ENCODE measurements at places on chromosomes 5 and 9.

DNA sequence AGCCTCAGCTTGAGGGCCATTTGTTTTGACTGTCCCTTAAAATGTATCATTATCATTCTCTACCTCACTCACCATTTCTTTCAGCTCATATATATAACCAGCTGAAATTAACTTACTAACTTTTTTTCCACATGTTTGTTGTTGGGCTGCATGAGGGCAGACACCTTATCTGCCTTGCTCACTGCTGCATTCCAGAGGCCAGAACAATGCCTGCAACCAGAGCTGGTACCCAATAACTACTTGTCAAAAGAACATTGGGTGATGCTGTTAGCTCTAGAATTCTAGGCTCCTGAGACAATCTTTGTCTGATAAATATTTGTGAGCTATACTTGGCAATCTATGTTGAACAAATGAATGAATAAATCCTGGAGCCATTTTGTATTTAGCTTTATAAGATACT, 68.3 kb downstream of the HTR4 start:
- no peak for DNase-seq

- no peak for DNase-seq
Measured at GRCh38 chr9:37026113-37026930, 7.7 kb downstream of the PAX5 start.

GRCh38 chr9:129278391-129279237, 100.6 kb upstream of the IER5L start:
- no peak for DNase-seq

GRCh38 chr9:21551401-21551800, 69.3 kb upstream of the IFNE start:
- no peak for DNase-seq

- no peak for DNase-seq
Measured at GRCh38 chr5:72412283-72413055, 92.3 kb downstream of the PTCD2 start.

DNA sequence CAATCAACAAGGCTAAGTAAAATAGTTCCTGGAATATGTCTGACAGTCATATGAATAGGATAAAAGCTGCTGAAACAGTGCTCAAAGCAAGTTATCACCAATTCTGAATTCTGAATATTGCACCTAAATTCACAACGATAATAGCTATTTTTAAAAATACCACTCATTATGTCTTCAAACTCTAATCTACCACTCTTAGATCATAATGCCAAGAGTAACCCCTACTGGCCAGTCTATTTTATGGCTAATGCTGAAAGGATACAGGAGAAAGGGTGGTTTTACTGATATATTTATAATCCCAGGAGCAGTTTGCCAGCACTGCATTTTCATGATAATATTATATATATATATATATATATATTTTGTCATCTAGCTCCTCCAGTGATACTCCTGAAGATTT, 232.8 kb downstream of the PDE4D start:
- no peak for DNase-seq

- DNase-seq: no peak
Measured at GRCh38 chr5:6264394-6264793, 114.0 kb downstream of the MED10 start.

DNA sequence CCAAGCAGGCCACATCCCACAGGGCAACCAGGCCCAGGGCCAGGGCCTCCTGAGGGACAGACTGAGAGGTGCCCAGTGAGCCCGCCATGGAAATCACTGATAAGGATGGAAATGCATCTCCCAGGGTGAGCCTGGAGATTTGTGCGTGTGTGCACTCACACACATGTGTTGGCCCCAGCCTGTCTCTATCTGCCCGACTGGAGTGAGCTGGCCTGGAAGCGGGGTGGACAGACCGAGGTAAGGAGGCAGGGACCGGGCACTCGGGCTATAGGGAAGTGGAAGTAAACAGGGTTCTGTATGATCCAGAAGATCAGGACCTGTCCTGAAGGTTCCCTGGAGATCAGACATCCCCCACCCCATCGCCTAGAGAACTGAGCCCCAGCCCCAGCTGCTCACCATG, 17.4 kb downstream of the GFI1B start:
- DNase-seq: no peak

DNA sequence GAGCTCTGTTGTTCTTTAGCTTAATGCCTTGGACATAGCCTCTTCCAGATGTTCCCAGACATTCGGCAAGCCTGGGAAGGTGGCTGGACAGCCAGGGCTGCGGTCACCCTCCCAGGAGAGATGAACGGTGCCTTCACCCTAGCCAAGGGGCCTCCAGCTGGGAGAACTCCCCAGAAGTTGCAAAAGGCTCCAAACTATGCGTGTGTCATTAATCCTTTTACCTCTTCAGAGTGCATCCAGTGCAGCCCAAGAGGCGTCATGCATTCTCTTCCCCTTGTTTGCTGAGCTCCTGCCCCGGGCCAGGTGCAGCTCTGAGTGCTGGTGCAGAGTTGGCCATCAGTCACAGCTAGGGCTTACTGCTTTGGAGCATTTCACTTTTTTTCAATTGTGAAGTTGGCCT, 22.8 kb downstream of the HMCN2 start:
- no peak for DNase-seq

- no peak for DNase-seq
Measured at GRCh38 chr5:52119768-52120167, 667.9 kb upstream of the ITGA1 start.

DNA sequence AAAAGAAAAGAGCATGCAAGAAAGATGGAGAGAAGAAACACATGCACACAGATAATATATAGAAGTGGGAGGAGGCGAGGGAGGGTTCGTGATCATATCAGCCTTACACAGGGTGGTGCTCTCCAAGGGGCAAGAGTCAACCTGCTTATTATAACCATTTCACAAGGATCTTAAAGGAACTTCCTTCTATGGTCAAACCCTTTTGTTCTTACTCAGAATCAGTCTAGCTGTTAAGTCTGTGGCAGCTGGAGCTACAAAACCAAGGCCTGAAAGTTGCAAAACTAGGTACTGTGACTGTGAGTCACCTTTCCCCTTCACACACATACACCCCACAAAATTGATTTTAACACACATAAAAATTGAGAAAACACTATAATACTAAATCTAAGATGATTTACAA, 18.5 kb upstream of the ERMP1 start:
- no peak for DNase-seq

DNA sequence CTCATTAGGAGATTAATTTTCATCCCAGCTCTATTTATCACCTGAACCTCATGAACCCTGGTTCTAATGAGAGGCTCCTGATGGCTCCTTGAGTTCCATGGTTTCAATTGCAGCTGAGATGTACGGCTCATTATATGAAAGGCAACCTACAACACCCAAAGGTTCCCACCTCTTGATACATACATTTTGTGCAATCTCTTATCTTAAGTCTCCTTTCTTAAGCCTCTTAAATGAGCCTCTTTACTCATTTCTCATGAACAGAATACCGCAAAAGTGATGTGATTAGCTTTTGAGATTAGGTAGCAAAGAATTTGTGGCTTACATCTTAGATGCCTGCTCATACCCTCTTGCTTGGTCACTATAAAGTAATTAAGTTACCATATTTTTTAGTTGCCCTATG, 1964.0 kb upstream of the CDH6 start:
- no peak for DNase-seq

DNA sequence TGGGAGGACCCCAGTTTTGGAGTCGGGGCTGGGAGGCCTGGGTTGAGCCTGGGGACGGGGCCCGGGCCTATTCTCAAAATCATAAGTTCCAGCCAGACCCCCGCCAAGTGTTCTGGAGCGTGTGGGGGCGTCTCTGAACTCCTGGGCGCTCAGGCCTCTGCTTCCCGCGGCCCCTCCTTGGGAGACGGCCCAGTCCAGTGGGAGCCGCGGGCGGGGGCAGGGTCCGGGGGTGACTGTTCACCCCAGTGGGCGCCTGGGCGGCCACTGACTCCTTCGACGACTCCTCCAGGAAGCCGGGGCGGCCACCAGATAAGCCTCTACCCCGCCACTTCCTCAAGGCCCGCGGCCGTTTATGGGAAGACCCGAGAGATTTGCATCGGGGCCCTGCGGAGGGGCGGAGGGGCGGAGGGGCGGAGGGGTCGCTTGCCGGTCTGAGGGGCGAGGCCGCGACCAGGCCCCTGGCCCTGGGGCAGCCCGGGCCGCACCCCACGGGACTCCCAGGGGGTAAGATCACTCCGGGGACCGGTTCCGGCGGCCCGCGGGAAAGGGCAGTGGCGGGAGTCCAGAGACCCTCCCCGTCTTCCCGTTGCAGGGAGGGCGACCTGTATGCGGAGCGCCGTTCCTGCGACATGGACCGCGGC, 655 bp downstream of the TOR4A start:
- DNase-seq: no peak

DNA sequence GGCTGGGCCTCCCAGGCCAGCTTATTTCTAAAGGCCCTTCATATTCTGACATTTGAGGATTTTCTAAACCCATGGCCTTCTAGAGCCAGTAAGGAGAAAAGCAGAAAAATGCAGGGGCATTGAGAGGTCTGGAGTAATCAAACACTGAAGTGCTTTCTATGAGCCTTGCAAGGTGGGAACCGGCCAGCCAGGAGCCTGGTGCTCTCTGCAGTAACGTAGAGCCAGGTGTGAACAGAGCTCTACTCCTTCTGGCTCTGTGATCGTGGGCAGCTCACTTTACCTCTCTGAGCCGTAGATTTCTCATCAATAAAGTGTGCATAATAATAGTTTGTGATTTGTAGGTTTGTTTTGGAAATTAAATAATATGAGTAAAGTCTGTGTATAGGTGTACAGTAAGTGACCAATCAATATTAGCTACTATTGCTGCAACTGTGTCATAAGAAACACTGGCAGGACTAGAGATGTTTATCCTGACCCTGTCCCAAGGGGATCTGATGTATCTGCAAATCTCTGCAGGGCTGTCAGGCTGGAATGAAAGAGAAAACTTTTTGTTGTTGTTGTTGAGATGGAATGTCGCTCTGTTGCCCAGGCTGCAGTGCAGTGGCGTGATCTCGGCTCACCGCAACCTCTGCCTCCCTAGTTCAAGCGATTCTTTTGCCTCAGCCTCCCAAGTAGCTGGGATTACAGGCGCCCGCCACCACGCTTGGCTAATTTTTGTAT, 2.7 kb downstream of the SYNPO start:
- no peak for DNase-seq

DNA sequence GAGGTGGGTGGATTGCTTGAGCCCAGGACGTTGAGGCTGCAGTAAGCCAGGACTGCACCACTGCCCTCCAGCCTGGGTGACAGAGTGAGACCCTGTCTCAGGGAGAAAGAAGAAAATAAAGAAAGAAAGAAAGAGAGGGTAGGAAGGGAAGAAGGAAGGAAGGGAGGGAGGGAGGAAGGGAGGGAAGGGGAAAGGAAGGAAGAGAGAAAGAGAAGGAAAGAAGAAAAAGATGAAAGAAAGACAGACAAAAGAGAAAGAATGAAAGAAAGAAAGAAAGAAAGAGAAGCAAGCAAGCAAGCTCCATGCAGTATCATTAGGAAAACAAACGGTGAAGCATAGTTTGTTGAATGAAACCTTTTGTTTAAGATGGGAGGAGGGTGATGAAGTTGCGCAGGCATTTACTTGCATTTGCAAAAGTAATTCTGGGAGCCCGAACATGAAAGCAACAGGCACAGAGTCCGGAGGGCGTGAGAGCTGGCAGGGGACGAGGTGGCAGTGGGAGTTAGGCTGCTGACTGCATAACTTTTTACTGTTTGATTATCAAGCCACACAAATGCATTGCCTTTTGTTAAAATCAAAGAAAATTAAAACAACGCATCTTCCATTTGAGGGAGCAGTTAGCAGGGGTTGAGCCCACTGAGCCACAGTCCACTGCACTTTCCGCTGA, 26.0 kb upstream of the CEP72 start:
- no peak for DNase-seq

DNA sequence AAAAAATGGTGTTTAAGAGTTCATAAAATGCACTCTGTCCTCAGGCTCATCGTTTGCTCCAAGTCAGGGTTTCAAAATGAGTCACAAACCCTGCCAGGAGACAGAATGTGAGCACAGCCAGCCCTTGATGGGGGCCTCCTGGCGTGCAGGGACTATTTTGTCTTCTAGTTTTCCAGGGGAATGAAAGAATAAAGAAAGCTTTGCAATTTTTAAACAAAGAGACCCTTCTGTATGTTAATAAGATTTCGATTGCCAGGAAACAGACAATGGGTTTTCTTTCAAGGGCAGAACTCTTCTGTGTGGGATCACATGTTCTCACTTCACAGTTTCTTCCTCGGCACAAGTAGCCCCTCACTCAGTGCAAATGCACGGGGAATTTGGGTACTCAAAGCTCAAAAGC, 121.4 kb upstream of the C6 start:
- no peak for DNase-seq

GRCh38 chr9:108831496-108832178, 24.1 kb downstream of the ACTL7B start:
- no peak for DNase-seq

GRCh38 chr9:97386733-97387503, 25.0 kb upstream of the TDRD7 start:
- peak; percentile 30 for DNase-seq

- no peak for DNase-seq
Measured at GRCh38 chr5:24714746-24715145, 70.0 kb upstream of the CDH10 start.

DNA sequence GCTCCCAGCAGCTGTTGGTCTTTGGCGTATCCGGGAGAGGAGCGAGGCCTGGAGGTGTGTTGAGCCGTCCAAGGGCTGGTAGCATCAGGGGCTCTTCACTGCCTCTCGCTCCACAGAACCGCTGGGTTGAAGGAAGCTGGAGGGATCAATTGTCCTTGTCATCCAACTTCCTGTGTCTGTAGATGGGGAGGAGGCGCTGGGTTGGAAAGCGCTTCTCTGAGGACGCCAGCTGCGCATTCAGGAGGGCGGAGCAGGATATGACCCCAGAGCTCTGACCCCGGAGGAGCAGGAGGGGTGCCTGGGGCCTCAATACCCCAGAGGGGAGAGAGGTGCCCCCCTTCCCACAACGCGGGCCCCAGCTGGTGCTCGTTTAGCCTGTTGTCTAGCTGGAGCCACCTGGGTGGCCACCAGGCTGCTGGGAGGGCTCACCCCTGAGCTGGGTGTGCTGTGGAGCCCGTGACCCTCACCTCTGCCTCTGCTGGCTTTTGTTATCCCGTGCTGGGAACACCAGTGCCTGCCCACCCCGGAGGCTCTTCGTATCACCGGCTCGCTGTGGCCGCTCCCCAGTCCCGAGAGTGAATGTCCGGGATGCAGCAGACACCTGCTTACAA, 2.0 kb upstream of the DBH start:
- peak; percentile 43 for DNase-seq

GRCh38 chr5:74131250-74131649, 505.3 kb downstream of the ARHGEF28 start:
- DNase-seq: no peak

DNA sequence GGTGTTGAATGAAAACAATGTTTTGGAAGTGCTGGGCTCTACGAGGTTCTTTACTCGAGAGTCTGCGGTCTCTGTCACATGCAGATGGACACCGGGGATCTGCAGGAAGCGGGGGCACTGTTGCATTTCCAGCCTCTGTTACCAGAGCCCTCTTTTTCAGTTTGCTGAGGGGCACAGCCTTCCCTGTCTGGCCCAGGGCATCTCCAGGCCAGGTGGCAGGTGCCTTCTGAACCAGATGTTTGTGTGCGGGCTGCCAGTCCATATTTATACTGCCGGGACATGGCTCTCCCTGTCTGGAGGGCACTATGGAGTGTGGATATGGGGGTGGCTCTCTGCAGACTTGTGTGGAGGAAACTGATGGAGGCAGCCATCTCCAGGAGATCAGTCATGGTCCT, 18.7 kb upstream of the POMT1 start:
- no peak for DNase-seq

- no peak for DNase-seq
Measured at GRCh38 chr9:133864011-133864410, 125.9 kb upstream of the SARDH start.

Measured in Jurkat, Clone E6-1 (cell line).